ENCODE measurements at places on chromosomes 13 and 19.
A peak's percentile ranks its signal among the peaks of the same experiment; 100 is the strongest.

DNA sequence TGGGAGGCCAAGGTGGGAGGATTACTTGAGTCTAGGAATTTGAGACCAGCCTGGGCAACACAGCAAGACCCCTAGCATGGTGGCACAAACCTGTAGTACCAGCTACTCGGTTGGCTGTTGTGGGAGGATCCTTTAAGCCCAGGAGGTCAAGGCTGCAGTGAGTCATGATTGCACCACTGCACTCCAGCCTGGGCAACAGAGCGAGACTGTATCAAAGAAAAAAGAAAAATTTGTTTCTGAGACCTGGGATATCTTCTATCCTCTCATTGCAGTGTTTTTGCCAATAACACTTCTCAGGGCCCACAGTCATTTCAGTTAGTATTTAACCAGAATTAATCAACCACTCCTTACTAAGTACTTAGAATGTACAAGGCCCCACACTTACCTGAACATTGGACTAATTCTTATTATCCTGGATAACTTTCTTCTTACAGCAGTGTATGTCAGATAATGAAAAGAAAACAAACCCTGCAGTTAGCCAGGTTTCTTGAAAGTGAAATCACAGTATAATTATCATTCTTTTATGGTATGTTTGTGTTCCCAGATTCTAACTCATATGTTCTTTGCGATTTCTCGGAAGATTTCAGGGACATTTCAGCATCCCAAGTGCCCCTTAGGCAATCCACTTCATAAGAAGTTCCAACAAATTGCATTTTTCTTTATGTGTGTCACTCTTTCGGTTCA, 75.6 kb upstream of the KLF5 start:
- DNase-seq = peak; percentile 56

DNA sequence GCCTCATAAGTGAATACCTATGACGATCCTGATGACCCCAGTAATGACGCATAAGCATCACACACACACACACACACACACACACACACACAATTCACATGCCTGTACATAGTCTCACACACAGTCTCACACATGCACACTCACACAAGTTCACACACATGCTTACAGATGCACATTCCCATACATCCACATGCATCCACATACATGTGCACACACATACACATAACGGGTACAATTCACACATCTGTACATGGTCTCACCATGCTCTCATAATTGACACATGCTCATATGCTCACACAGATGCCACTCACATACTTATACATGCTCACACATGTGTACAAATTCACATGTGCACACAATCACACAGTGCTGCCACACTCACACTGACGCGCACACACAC, 105.7 kb upstream of the VSTM2B start:
- no peak for DNase-seq

- DNase-seq = peak; percentile 96
Observed at GRCh38 chr19:51570962-51571575, at the start of gene ZNF175. Gene ZNF175, plus strand, starts transcription at chr19:51571283. Its CDS starts 2,047 bp downstream, at chr19:51573330.

GRCh38 chr13:65468628-65469027, 1761.5 kb downstream of the PCDH9 start:
- no peak for DNase-seq
